ENCODE measurements at places on chromosomes 3 and 15.

- DNase-seq: no peak
Measured at GRCh38 chr15:98667521-98668179, 19.3 kb downstream of the IGF1R start.

DNA sequence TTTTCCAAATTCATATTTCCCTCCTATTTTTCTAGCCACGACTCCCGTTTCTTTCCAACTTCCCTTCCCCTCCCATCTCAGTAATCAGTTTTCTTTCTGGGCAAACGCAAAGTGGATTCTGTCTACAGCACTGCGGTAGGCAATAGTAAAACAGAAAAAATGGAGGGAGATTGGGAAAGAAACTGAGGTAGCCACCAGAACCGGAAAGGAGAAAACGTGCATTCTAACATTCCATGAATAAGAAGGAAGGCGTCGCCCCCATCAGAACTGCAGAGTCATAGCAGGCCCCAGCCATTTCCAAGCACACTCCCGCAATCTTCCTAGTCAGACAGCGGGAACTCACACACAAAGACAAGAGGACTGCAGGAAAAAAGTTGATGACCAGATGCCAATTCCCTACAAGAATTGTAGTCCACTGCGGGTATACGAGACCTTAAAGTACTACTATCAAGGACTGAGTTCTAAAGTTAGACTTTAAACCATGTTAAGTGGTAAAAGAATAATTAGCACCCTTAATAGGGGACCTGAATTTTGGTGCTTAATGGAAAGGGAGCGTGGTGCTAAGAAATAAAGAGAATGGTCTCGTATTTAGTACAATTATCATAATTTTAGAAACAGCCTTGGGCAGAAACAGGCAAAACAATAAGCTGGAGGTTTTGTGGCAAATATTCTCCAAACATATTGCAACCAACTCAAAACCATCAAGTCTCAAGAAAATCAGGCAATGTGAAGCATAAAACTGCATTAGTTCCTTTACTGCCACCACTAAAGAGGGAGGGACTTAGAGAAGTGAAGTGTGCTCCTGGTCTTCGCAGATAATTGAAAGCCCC lies 1.4 kb downstream of the PFN2 start:
- DNase-seq: peak; percentile 72

DNA sequence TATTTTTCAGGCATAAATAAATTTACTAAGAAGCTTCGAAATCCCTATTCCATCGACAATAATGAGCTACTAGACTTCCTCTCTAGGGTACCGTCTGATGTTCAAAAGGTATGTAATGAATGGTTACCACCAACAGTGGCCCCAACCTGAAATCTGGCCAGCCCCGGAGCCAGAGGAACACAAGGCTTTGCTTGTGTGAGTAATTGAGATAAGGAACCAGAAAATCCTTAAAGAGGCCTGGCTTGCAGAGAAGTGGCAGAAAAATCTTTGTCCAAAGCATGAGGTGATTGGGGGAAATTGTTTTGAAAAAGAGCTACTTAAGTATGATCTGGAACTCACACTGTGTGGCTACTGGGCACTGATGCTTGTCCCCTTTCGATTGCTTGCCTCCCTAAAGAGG lies 245.3 kb downstream of the MCTP2 start:
- no peak for DNase-seq

DNA sequence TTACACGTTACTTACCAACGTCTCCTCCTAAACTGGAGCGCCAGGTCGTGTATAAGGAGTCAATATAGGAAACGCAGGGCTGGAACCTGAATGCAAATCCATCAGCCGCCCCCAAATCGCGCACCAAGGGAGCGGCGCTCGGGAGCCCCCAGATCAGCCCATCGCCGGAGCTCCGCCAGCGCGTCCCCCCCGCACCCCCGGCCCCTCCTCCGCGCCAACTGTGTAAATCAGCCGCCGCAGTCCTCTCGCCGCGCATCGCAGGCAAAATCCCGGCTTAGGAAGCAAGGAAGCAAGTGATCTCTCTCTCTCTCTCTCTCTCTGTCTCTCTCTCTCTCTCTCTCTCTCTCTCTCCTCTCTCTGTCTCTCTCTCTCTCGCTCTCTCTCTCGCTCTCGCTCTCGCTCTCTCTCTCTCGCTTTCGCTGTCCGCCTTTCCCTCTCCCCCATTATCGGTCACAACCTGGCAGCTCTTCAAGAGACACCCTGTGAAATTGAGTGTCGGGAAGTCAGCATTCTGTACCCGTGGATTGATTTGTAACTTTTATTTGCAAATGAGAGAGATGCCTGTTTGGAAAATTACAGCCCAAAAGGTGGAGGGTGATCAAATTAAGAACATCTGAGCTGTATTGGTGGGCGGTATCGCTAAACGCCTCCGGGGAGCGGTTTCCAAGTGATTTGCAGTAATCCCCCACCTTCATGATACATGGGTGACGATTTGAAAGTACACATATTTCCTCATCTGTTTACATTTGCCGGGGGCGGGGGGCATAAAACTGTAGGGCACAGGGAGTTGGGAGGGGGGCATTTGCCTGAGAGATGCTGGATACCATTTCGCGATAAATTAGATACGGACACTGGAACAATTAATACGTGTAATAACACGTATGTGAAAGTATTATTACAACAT lies 645 bp upstream of the SLITRK3 start:
- peak; percentile 23 for DNase-seq

DNA sequence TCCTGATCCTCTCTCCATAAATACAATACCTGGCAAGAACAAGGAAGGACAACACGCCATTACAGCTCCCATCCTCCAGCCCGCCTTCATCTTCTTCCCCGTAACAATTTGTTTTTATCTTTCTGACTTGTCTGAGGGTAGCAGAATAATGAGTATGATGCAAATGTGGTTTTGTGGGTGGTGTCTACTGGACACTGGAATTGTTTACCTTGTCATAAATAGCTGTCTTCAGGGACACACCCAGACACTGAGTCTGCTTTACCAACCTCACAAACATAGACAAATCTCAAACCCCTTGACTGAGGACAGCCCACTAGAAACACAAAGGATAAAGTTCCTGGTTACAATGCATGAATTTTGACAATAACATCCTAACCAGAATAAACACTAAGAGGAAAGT lies 13.4 kb downstream of the WDR72 start:
- no peak for DNase-seq

DNA sequence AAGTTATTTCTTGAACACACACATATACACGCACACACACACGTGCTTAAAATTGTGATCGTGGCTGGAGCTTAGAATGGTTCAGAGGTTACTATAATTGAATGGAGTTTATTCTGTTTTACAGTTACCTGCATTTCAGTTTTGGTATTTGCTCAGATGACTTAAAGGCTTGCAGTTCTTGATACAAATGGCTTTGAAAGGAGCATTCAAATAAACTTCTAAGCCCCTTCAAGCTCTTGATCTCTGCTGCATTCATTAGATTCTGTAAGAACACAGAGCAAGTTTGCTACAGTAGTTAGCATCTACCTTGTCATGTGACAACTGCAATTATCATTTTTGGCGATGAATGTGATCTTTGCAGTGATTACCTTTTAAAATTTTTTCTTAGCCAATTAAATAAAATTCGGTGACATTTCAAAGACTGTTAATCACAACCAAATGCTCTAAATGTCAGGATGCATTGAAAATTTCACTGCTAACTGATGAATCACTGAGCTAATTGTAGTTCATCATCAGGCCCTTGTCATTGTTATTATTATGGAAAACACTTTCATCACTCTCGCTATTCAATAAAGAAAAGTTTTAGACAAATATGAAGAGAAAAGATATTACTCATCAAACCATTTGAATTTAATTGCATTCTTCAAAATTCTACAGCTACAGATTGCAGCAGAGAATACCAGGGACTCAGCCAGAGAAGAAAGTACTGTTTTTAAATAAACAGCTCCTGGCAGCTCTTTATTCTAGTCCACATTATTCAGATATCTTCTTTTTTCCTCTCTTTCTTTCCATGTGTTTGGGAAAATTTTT lies 296.1 kb downstream of the LRTM1 start:
- DNase-seq: no peak

DNA sequence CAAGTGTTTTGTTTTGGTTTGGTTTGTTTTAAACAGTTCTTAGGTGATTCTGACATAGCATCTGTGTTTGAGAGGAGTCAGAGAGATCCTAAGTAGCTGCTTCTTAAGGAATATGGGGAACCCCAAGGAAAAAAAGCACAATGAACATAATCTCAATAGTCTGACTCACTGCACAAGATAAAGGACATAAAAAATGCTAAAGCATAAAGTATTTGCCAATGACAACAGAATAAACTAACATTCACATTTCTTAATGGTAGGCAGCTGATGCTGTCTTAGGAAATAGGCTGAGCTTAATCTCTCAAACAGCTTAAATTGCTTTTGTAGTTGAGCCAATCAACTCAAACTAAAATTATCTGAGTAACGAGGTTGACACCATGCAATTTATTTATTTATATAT lies 2.9 kb downstream of the NCEH1 start:
- DNase-seq: peak; percentile 43

GRCh38 chr3:104132566-104133403 lies 1233.9 kb upstream of the ALCAM start:
- no peak for DNase-seq

DNA sequence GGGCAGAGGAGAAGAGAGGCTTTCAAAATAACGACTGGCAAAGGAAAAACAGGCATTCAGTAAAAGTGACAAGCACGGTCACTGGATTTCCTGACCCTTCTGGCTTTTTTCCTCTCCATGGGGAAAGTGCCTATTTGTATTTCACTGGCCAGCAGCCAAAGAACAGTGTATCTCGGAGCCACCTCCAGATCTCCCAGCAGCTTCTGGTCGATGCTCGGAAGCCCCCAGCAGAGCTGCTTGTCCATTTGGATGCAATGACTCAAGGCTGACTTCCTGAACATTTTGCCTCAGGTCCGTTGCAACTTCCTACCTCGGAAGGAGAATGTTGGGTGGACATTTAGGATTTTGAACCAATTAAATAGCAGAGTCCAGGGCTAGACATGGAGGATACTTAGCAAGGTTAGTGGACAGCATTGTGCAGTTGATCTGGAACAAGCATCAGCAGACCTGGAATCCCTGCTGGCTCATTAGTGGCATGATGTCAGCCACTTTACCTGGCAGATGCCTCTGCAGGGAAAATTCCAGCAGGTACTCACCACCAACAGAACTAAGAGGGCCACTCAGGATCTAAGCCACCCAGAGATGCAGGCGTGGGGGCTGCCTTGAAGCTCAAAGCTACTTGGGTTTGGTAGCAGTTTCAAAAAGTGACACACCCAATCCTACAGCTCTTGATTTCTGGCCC lies 1.1 kb downstream of the FAM107A start:
- no peak for DNase-seq

GRCh38 chr15:54571576-54571975 lies 593.3 kb downstream of the UNC13C start:
- no peak for DNase-seq

DNA sequence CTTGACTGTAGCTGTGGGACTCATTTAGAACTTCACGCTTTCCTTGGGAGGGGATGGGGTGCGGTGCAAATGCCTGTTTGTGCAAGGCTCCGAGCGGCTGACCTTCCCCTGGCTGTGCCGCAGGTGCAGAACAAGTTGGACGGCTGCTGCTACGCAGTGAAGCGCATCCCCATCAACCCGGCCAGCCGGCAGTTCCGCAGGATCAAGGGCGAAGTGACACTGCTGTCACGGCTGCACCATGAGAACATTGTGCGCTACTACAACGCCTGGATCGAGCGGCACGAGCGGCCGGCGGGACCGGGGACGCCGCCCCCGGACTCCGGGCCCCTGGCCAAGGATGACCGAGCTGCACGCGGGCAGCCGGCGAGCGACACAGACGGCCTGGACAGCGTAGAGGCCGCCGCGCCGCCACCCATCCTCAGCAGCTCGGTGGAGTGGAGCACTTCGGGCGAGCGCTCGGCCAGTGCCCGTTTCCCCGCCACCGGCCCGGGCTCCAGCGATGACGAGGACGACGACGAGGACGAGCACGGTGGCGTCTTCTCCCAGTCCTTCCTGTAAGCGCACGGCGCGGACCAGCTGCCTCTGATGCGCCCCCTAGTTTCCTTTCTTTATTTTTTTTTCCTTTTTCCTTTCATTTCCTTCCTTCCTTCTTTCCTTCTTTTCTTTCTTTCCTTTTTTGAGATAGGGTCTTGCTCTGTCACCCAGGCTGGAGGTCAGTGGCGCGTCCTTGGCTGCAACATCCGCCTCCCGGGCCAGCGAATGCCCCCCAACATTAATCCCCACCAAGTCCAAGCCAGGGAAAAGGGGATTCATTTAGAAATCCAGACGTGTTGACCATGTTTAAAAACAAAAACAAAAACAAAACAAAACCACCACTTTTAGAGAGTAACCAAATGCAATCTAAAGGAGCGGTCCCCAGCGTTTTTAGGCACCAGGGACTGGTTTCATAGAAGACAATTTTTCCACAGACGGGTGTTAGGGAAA lies 42.7 kb downstream of the EIF2AK4 start:
- DNase-seq: peak; percentile 91

GRCh38 chr3:171458864-171459136 lies 1.4 kb downstream of the TNIK start:
- peak; percentile 10 for DNase-seq

DNA sequence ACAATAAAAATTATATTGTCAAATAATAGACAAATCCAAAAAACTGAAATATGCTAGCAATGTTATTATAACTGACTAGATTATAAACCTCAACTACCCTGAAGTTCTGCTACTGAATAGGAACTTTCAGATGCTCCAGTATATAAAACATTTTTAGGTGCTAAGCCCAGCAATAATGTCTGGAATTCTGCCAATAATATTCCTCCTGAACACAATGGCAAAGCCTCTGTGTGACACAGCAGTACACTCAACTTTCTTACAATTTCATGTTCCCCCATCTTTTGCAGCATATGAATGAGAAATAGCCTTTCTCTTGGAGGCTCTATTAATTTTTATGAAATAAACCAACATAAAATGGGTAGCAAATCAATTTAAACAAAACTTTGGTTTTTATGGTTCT lies 29.5 kb downstream of the ATOSA start:
- DNase-seq: no peak

DNA sequence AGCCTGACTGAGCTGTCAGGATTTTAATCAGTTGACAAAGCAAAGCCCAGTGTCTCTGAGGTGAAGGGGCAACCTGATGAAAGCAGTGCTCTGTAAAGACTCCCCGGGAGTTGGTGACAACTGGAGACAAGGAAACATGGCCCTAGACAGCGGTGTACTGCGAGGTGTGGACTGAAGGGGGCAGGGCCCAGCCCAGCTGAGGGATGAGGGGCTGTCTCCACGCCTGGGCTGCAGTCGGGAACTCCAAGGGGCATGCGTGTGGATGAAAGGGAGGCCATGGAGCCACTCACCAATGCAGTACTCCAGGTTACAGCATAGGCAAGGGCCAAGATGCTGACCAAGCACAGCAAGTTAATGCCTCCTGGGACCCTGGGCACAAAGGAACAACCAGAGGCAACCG lies 45.1 kb downstream of the SCAP start:
- DNase-seq: peak; percentile 3

Data from AG20443 (cell line).